Colonic mucosa (tissue), 4 donors: ENCODE measurements at places on chromosomes 3 and 15.

- DNase-seq: no peak
- H3K27ac ChIP-seq: no peak overlapping the region
- H3K27me3 ChIP-seq: no peaks in the 10 kb centered on the region
- H3K4me3 ChIP-seq: no peak overlapping the region
- H3K36me3 ChIP-seq: no peaks in the 10 kb centered on the region
- H3K4me1 ChIP-seq: no peaks in the 10 kb centered on the region
Measured at GRCh38 chr3:123947482-123947881, 13.5 kb downstream of the CCDC14 start.

DNA sequence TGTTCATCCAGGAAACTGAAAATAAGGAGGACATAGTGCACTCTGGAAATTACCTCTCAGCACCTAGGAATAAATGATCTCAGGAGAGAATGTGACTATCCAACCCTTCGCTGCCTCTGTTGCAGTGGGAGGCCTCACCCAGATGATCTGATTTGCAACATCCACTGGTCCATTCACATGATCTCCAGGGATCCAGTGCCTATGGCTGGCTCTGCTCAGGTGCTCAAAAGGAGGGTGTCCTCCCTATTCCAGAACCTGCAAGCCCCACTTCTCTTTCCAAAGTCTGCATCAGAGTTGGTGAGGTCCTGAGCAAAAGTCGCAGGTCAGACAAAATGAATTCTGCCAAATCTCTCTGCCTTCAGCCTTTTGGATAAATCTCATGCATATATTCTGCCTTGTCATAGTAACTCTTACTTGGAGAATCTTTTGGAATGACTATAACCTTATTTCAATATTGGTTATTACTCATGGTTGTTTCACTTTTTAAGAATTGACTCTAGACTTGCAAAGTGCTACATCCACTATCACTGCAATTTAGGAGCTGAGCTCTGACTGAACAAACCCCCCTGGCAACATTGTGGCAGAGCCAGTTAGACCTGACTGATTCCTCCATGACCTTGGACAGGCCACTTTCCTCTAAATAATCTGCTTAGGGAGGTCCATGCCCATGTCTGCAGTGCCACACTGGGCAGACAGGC lies 295.1 kb downstream of the EPHB1 start:
- H3K36me3 ChIP-seq: no peaks in the 10 kb centered on the region
- no peak overlapping the region for H3K27ac ChIP-seq
- H3K4me1 ChIP-seq: no peaks in the 10 kb centered on the region
- no peak for DNase-seq

- H3K4me3 ChIP-seq: peak overlapping the region; percentile 13
- peak overlapping the region; percentile 36 for H3K27ac ChIP-seq
- no peaks in the 10 kb centered on the region for H3K27me3 ChIP-seq
- H3K4me1 ChIP-seq: no peaks in the 10 kb centered on the region
Measured at GRCh38 chr3:187291001-187291511, 481 bp downstream of the MASP1 start.

DNA sequence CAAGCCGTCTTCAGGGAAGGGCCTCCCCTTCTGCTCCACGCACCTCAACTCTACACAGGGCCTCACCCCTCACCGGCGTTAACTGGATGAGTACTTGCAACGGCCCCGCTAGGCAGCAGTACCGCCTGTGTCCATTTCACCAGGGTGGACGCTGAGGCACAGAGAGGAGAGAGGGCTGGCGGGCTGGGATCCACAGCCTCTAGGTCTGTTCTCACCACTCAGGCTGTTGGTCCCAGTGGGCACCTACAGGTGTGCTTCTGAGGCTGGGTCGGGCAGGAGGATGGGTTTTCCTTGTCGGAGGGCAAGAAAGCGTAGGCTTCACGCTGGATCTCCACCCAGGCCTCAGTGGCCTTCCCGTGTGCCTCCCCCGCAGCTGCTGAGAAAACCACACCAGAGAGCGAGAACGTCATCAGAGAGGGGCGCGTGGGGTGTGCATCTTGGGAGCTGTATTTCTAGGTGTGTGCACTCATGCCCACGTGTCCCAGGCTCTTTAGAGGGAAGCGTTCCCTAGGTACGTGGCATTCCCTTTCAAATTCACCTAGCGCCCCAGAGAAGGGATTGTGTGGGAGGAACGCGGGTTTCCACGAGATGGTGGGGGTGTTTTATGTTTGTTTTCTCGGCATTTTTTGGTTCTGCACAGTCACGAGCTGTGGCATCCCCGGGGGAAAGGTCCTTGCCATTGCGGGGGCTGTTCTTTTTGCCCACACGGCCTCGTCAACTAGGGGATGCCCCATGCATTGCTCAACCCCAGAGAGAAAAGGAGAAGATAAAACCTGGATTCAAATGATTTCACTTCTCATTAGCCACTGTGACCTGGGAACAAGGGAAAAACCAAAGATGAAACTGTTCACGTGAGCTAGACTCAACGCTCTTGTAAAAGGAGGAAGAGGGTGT lies 67.7 kb downstream of the MGLL start:
- H3K27ac ChIP-seq: no peak overlapping the region
- H3K4me1 ChIP-seq: no peaks in the 10 kb centered on the region
- H3K36me3 ChIP-seq: no peaks in the 10 kb centered on the region
- H3K27me3 ChIP-seq: no peaks in the 10 kb centered on the region

- no peak overlapping the region for H3K4me3 ChIP-seq
- H3K27me3 ChIP-seq: no peaks in the 10 kb centered on the region
- DNase-seq: no peak
- no peaks in the 10 kb centered on the region for H3K36me3 ChIP-seq
- no peak overlapping the region for H3K27ac ChIP-seq
Measured at GRCh38 chr15:35256551-35256950, 171.5 kb upstream of the NANOGP8 start.

- H3K36me3 ChIP-seq: no peaks in the 10 kb centered on the region
- H3K27me3 ChIP-seq: no peaks in the 10 kb centered on the region
- H3K4me1 ChIP-seq: no peaks in the 10 kb centered on the region
- H3K27ac ChIP-seq: no peak overlapping the region
- DNase-seq: no peak
- H3K4me3 ChIP-seq: no peak overlapping the region
Measured at GRCh38 chr15:89482139-89482538, 14.2 kb downstream of the RHCG start.

DNA sequence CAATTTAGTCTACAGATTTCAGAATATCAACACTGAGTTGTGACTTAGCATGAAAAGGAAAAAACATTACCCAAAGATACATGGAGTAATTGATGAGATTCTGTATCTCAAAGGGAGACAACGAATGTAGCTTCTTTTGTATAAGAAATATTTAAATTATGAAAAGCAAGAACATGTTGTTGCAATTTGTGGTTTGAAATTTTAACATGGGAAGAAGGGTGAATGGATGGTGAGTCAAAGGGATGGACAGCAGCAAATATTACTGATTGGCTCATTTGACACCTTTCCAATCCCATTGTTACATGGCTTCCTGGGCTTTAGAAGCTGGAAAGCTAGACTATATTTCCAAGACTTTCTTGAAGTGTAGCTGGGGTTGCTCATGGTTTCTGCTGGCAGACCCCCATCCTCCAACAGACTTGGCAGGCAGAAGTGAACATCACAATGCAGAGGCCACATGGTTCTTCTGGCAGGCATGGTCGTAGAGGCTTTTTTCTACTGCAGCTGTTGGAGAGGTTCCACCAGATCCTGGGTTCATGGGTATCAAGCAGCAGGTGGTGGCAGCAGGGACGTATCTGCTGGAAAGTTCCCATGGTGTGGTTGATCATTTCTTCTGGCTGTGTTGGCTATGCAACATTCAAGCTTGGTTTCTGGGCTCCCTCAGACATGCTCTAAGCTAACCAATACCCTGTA lies 47.2 kb upstream of the KPNA4 start:
- H3K4me1 ChIP-seq: no peaks in the 10 kb centered on the region
- DNase-seq: no peak
- no peak overlapping the region for H3K27ac ChIP-seq
- H3K4me3 ChIP-seq: no peak overlapping the region
- no peaks in the 10 kb centered on the region for H3K27me3 ChIP-seq
- no peaks in the 10 kb centered on the region for H3K36me3 ChIP-seq

- H3K4me1 ChIP-seq: no peaks in the 10 kb centered on the region
- no peaks in the 10 kb centered on the region for H3K27me3 ChIP-seq
- H3K4me3 ChIP-seq: no peak overlapping the region
- no peak overlapping the region for H3K27ac ChIP-seq
Measured at GRCh38 chr3:194936659-194937058, 251.0 kb downstream of the FAM43A start.

DNA sequence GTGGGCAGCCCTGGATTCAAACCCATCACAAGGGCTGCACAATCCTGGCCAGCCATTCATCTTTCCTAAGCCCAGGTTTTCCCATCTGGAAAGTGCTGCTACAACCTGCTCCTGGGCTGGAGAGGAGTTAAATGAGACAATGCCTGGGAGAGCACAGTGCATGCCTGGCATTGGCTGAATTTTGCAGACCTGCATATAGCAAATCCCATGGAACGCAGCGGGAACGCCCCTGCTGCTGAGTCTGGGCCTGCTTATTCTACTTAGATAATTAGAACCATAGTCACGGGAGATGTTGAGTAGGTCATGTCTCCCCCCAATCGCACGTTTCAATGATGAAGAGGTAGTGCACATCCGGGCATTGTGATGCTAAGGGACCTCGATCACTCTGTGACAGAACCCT lies 46.6 kb downstream of the ABTB1 start:
- no peaks in the 10 kb centered on the region for H3K36me3 ChIP-seq
- no peaks in the 10 kb centered on the region for H3K4me1 ChIP-seq
- H3K4me3 ChIP-seq: no peak overlapping the region
- H3K27me3 ChIP-seq: no peaks in the 10 kb centered on the region
- no peak for DNase-seq
